ENCODE measurements at places on chromosomes 16 and 17.
A peak's percentile ranks its signal among the peaks of the same experiment; 100 is the strongest.

- no peak for DNase-seq
Observed at GRCh38 chr17:64024781-64025731, 4.6 kb upstream of the ICAM2 start.

DNA sequence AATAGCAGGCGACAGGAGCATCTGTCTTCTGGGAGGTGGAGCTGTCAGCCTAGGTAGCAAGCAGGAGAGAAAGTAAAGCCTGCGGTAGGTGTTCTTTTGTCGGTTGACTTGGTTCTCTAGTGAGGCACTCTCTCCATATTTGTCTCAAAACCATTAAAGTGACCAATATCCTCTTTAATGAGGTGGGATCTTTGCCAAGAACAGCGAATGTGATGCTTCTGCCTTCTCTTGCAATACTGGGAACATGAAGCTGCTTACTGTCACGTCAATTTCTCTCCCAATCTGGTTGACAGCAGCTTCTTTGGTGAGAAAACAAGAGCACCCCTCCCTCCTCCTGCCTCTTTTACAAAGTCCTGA is 176.7 kb downstream of the ABCC12 start:
- no peak for DNase-seq

DNA sequence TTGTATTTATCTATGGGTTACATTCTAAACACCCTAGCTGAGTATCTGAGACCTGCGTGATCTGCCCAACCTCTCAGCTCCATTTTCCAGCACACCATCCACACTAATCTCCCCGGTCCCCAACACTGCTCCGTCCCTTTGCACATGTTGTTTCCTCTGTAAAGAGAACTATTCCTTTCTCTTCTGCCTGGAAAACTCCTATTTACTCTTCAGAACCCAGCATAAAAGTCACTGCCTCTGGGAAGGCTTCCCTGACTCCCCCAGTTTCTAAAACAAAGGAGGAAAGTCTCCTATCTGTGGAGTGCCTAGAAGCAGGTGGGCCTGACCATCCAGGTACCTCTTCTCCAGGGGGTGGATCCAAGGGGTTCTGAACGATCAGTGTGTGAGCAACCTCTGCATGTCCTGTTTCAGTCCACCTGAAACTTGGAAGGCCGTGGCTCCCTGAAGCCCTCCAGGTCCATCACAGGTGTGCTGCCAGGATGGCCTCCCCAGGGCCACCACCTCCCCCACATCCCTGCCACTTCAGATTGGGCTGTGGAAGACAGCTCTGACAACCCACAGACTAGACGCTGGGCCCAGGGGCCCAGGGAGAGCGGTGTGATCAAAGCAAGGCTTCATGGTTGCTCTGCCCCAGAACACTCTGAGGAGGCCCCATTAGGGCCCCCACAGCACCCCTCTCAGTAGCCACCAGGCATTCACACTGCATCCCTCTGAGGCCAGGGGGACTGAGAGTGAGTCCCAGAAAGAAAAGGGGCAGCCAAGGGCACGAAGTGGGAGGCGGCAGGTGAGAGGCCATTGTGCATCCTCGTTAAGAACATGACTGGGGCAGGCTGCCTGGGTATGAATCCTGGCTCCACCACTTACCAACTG is 20.3 kb downstream of the MPP3 start:
- DNase-seq, result no peak

- no peak for DNase-seq
Observed at GRCh38 chr17:8285270-8286181, 2.9 kb upstream of the RANGRF start.

- DNase-seq, result no peak
Observed at GRCh38 chr16:9092282-9092977, 986 bp downstream of the HAPSTR1 start.

DNA sequence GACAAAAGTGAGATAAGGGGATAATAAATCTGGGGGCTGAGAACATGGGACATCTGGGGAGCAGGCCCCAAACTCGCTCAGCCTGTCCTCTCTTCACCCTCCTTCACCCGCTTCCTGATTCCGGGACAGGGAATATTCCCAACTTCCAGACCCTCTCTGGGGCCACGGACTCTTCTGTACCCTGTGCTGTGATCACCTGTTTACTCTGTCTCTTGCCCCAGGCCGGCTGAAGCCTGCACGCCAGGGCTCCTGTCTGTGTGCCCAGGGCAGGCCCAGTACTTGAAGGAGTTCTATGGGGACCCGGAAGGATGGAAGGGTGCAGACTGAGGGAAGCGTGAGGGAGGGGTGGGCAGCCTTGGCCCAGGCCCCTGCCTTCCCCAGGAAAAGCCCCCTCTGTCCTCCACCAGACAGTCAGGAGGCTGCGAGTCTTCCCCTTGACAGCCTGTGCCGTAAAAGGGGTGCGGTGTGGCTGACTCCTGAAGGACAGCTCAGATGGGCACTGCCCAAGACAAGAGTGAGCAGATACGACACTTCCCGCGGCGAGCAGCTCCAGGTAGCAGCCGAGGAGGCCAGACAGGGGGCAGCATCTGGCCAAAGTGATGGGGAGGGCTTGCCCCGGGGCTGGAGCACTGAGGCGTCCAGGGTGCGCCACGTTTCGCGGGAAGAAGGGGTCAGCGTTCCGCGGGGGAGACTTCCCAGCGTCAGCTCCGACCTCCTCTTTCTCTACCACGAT is 1.0 kb upstream of the CCNF start:
- DNase-seq, result peak; percentile 5

- no peak for DNase-seq
Observed at GRCh38 chr16:72753881-72754280, 294.0 kb downstream of the ZFHX3 start.

DNA sequence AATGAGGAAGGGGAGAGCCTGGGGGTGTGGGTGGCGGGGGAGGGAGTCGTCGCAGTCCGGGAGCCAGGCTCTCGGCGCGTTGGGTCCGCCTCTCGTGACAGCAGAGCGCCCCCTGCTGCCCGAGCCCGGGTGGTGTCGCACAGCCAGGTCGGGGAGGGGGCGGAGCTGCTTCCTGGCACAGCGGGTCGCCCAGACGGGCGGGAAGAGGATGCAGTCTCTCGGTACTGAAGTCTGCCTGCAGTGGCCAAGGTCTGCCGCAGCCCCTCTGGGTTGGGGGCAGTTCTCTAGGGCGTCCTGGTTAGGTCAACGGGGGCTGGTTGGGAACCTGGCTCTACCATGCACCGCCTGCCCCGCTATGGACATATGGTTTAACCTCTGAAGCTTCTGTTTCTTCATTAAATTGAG is 38.2 kb upstream of the CCDC182 start:
- DNase-seq, result no peak

DNA sequence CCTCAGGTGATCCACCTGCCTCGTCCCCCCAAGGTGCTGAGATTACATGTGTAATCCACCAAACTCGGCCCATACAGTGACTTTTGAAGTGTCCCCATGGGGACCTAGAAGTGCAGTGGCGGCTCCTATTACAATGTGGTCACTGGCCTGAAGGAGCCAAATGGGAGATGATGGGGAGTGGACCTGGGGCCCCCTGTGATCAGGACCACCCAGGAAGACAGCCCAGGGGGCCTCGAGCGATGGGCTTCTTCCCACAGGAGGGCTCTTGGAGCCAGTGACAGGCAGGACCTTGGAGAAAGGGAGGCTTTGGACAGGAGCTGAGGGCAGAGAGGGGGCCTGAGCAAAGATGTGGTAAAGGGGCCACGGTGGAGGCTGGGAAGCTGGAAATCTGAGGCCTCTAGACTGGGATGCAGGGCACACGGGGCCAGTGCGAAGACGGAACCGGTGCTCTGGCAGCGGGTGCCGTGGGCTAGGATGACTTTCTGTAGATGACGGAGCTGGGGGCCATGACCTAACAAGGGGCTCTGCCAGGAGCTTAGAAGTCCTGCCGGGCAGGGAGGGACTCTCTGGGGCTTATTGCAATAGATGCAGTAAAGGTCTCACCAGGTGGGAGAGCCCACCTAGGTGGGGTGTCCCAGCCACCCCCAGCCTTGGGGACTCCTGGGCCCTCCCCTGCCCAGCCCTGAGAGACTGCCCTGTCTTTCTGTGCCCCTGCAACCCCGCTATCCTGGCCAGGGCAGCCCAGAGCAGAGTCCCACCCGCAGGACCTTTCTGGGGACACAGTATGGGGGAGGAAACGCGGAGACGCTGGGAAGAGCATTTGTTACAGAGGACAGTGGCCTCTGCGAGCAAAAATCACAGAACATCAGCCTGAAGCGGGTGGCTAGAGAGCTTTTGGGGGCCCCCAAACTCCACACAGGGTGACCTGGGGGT is 2.7 kb upstream of the C17orf99 start:
- no peak for DNase-seq

DNA sequence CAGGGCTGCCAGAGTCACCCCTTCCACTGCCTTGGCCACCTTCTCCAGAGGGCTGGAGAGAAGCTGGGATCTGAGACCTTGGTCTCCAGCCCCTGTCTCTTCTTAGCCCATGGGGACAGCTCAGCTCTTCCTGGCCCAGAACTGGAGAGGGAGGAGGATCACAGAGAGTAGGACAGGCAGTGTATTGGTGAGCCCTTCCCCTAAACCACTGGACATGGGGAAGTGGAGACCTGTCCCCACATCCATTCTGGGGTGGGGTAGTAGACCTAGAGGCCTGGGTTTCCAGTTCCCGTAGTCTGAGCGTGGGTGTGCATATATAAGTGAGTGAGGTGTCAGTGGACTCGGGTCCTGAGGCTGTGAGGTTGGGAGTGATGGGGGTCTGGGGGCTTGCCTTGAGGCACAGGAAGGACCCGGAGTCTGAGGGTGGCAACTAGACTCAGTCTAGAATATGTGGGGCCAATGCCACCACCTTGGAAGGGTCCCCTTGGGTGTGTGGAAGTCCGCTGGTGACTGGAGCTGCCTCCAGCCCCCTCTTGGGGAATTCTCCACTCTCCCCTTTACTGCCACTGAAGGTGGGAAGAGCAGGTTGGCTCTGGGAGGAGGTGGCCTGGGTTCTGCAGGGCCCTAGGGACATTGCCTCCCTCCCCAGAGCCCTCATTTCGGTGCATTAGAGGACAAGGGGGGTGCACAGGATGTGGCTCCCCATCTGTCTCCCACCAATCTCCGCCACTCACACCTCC is 19.9 kb downstream of the GJD3 start:
- DNase-seq, result no peak

- peak; percentile 95 for DNase-seq
Observed at GRCh38 chr16:67660564-67661028, at the start of gene PARD6A. Gene PARD6A (plus strand): TSS chr16:67660960. CDS start chr16:67661039, 79 bp downstream.

- no peak for DNase-seq
Observed at GRCh38 chr16:88290850-88291830, 91.6 kb upstream of the ZNF469 start.

GRCh38 chr17:82559566-82560251 is 40.2 kb downstream of the FOXK2 start:
- no peak for DNase-seq

- DNase-seq, result no peak
Observed at GRCh38 chr16:24848065-24848464, 2.3 kb downstream of the SLC5A11 start.

DNA sequence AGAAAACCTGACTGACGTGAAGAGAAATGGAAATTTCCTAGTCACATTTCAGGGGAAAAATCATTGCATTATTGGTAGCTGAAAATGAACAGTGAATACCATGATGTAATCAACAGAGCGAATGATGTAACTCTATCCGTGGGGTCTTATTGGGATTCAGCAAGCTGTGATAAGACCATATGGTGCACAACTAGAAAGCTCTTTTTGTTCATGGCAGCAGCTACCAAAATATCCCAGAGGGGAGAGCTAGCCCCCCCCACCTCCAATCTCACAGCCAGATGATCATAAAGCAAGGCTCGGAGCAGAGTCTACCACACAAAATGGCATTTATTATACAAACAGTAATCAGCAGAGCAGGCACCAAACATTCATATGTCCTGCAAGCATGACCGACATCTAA is 22.2 kb upstream of the DNAH17 start:
- DNase-seq, result no peak

- DNase-seq, result no peak
Observed at GRCh38 chr16:23499801-23500200, 10.5 kb downstream of the GGA2 start.

DNA sequence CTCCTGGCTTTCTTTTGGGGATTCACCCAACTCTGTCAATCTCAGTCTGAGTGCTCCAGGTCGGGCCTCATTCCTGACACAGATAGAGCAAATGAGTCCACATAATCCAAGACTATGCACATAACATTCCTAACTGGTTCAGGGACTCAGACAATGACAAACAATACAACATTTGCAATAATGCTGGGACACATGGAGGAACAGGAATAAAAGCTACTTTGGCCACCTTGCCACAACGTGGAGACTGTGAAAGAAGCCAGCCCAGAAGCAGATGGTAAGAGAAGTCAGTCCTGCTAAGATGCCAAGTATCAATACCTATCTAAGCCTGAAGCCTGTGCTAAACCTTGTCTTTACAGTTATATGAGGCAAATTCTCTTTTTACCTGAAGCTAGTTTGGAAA is 39.0 kb downstream of the GLG1 start:
- no peak for DNase-seq

DNA sequence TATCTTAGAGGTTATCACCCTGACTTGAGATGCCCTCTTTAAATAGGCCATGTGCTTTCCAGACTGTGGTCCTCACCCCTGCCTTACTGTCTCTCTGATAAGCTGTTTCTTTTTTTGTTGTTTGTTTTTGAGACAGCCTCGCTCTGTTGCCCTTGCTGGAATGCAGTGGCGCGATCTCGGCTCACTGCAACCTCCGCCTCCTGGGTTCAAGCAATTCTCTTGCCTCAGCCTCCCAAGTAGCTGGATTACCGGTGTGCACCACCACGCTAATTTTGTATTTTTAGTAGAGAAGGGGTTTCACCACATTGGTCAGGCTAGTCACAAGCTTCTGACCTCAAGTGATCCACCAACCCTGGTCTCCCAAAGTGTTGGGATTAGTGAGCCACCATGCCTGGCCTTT is 765 bp upstream of the SEPTIN12 start:
- DNase-seq, result no peak

GRCh38 chr16:57000271-57001025 is 11.1 kb downstream of the NLRC5 start:
- no peak for DNase-seq

- DNase-seq, result no peak
Observed at GRCh38 chr16:70772493-70772892, 28.5 kb downstream of the VAC14 start.

- no peak for DNase-seq
Observed at GRCh38 chr16:88527937-88528743, 42.1 kb upstream of the ZC3H18 start.

GRCh38 chr16:87054154-87054553 is 263.0 kb downstream of the C16orf95 start:
- DNase-seq, result no peak

DNA sequence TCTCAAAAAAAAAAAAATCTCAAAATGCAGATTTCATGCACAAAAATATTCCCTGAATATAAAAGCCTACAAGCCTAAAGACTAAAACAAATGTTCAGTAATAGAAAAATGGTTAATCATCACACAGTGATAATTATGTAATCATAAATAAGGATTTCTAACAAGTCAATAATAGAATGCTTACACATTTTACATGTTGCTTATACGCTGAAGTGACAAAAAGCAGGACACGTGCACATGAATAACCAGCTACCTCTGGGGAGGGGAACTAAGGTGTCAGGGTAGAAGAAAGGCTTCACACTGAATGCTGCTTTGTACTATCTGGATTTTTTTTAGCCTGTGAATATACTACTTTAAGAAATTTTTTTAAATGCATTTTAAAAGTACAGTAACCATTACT is 31.1 kb downstream of the HEATR6 start:
- no peak for DNase-seq
